ENCODE measurements at places on chromosomes 4 and X.

DNA sequence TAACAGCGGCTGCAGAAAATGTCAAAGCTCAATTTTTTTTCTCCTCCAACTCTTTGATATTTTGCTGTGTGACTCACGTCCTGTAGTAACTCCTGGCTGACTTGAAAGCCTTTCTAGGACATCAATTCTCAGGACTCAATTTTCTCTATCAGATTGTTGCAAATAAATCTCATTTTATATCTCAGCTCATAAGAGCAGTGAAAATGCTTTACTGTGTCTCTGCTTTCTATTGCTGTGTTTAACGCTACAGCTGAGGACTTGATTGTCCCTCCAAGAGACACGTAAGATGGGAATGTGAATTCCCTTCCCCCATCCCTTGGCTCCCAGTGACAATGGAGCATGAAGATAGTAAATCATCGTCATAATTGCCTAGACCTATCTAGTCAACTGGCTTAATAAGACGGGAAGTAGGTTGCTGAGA is 20.5 kb upstream of the CBR4 start:
- no peak for DNase-seq

DNA sequence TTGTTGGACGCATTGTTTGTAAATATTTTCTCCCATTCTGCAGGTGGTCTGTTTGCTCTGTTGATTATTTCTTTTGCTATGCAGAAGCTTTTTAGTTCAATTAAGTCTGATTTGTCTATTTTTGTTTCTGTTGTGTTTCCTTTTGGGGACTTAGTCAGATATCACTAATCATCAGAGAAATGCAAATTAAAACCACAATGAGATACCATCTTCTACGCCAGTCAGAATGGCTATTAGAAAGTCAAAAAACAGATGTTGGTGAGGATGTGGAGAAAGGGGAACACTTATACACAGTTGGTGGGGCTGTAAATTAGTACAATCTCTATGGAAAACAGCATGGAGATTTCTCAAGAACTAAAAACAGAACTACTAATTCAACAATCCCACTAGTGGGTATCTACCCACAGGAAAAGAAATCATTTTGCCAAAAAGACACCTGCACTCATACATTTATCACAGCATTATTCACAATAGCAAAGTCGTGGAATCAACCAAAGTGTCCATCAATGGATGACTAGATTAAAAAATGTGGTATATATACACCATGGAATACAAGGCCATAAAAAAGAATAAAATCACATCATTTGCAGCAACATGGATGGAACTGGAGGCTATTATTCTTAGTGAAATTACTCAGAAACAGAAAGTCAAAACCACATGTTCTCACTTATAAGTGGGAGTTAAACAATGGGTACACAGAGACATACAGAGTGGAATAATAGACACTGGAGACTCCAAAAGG is 8.1 kb downstream of the COQ2 start:
- DNase-seq = no peak

DNA sequence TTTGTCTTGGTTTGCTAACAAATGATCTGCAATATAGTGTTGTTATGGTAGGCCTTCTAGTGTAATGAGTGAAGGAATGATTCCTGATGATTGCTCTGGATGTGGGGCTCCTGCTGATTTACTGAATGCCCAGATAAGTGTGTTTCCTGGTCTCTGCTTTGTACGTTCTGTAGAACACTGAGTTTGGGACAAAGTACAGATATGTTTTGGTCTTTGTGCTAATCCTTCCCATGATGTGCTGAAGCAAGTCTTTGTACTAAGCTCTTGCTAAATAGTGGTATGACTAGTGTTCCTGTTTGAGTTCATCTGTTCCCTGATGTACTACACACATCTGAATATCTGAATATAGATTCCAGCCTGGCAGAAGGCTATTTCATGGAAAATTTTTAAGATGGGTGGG is 36.9 kb upstream of the XIAP start:
- DNase-seq = no peak

DNA sequence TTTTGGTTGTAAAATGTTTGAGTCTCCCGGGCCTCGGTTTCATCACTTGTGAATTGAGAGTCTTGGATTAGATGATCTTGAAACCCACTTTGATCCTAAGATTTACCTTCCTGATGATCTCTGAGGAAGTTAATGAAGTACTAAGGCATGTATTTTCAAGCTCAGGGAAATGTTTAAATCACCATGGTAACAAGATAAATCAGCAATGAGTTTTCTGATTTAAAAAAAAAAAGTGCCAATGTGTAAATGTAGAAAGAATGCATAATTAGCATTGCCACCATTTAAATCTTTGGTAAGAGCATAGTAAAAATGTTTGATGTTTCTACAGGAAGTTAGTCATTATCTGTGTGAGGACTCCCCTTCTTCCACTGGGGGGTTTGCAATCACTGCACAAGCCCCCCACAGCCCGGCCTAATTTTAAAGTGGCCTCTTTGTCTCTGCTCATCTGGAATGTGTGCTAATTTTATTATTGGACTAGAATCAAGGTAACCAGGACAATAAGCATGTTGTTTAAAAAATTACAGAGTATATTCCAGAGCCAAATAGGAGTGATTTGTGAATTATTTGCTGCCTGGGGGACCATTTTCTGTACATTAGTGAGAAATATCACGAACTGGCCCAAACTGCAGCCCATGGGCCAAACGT is 93.6 kb downstream of the SLC34A2 start:
- no peak for DNase-seq

DNA sequence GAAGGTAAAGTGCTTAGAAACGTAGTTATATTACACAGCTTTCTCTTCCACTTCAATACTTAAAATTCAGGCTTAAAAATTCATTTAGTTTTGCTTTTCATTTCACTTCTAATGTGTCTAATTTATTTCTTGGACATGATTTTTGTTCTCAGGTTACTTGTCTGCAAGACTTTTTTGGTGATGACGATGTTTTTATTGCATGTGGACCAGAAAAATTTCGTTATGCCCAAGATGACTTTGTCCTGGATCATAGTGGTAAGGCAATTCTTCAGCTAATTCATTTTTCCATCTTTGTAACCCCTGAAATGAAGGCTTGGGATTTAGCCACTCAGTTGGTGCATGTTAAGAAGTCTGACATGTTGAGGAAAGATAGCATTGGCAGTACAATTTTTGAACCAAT is 114.7 kb downstream of the DCLK2 start:
- no peak for DNase-seq
